ENCODE measurements at places on chromosomes 3 and 15.

DNA sequence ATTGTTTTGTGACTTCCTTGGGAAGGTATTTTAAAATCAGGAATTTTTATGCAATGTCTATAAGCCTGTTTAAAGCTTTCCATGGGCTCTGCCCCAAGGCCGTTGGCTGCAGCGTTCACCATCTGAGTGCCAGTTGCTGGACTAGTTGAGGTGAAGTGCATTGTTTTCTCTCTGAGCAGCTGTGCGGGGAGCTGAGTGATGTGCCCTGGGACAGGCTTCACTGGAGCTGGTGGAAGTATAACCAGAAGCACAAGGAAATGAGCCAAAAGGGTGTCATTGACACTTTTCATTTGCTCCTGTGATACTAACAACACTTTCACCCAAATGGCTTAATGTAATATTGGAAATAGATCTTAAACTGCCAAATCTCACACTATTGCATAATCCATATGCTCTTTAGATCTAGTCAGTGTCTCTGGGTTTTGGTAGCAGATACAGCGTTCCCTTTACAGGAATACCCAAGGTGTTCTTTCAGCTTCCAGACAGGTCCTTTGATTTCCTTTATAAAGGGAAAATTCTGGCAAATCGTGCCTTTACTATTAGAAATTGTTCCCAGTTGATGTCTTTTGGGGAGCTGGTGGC, 29.2 kb downstream of the APH1B start:
- DNase-seq = no peak

DNA sequence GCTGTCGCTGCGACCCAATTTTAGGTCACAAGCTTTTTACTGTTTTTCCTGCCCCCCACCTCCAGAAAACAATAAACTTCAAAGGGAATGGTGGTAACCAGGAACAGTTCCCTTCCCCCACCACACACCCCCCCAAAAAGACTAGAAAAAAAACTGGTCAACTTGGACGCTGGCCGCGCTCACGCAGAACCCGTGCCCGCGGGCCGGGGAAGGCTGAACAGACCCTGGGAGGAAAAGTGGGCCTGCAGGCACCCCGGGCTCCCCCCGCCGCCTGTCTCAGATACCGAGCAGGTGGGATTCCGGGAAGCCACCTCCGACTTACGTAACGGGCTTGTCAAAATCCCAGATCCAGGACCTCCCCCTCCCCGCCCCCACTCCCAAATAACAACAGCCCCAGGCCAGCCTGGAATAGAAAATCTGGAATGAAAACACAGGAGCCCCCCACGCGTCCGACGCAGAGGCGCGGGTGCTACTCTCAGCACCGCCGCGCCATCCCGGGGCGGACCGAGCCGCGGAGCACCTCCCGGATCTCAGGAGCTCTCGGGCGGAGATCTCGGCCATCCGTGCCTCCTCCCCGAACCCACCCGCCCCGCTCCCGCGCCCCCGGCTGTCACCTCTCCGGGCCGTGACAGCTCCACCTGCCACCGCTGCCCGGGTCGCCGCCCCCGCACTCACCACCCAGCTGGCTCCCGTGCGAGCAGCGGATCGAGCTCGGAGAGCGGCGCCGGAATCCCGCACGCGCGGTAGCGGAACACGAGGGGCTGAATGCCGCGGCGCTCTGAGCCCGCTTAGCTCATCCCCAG, 557 bp downstream of the DENND4A start:
- DNase-seq = peak; percentile 55

DNA sequence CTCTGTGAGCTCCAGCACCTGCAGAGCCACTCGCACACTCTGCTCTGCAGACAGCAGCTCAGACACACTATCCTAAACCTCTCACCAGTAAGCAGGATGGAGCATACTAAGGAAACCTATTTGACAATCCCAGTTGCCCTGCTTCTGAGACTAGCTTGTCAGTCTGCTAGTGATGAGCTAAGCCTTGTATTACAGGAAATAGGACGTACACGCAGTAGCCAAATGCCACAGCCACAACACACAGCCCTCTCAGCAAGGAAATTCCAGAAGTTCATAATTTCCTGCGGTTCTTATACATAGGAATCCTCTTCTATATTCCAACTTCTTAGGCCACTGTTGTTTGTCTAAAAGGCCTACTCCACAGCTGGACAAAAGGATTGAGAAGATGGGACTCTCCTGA, 74.5 kb downstream of the MYLK start:
- DNase-seq = no peak

DNA sequence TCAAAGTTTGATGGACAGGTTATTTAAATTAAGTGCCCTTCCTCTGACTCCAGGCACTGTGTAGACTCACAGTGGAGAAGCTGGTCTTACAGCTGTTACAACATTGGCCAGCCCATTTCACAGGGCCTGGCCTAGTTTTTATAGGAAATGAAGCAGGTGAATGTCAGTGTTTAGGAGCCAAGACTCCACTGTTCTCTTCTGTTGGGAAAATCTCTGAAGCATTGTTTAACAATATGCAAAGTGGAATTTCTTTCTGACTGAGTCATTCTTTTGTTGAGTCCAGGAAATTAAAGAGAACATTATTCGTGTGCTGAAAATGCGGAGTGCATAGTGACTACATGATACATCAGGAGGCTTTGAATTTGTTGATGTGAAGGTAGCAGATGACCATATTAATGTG, 64.7 kb downstream of the ARRDC4 start:
- DNase-seq = no peak

- no peak for DNase-seq
Observed at GRCh38 chr3:128313935-128314334, 152.8 kb downstream of the DNAJB8 start.

GRCh38 chr15:35669021-35669420, 123.1 kb upstream of the DPH6 start:
- DNase-seq = no peak

DNA sequence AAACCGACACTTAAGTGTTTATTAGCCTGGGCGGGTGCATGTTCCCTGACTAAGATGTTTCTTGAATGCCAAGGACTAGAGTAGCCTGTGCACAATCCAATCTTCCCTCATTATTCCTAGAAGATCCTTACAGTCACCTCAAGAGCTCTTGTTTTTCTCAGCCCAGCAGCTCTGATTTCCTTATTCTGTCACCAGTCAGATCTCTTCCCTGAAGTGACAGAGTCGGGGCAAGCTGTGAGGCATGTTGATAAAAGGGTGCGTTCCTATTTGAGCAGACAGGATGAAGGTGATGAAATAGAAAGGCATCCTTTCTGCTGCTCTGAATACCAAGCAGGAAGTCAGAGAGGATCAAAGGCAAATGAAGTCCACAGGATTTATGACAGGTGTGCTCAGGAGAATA, 125.6 kb upstream of the MCTP2 start:
- no peak for DNase-seq

- DNase-seq = no peak
Observed at GRCh38 chr3:25306705-25307104, 121.4 kb upstream of the RARB start.

DNA sequence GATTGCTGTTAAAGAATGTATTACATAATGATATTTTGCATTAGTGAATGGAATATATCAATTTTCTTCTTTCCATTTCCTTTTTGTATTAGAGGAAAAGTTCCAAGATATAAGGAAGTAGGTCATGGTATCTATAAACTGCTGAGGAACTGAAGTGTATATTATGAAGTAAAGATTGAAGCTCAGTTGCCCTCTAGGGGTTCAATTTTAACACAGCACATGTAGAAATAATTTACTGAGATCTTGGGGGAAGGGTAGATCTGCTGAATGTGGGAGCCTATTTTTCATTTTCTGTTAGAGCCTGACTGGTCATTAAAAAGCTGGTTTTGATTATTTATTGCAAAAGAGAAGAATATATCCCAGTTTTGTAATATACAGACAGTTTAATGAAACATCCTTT, 45.2 kb downstream of the CMC1 start:
- DNase-seq = no peak

- DNase-seq = no peak
Observed at GRCh38 chr3:29700256-29700655, 419.4 kb downstream of the RBMS3 start.

DNA sequence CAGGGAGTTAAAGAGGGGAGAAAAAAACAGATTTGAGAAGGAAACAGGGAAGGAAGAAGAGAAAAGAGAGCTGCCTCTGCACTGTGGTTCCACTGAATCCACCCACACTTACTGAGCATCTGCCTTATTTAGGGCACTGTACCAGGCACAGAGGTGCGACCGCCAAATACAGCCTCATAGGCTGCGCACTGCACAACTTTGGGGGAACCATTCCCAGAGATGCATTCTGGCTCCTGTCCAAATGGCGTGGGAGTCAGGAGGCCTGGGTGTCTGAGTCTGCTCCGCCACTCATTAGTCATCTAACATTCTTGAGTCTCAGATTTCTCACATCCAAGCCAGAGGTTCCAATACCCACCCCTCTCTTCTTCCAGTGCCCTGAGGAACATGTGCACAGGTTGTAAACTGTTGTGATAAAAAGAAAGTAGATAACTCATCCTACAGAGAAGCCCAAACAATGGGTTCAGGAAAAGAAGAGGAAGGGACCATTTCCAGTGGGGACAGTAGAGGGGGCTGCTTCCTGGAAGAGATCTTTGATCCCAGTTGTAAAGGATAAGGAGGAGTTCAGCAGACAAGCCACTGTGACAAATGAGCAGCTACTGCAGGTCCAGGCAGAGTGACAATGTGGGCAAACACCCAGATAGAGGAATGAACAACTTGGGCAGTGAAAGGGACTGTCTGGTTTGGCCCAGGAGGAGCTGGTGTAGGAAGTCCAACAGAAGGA, 254.6 kb downstream of the UACA start:
- DNase-seq = no peak

- peak; percentile 11 for DNase-seq
Observed at GRCh38 chr15:69451951-69452691, 497 bp upstream of the RPLP1 start.

DNA sequence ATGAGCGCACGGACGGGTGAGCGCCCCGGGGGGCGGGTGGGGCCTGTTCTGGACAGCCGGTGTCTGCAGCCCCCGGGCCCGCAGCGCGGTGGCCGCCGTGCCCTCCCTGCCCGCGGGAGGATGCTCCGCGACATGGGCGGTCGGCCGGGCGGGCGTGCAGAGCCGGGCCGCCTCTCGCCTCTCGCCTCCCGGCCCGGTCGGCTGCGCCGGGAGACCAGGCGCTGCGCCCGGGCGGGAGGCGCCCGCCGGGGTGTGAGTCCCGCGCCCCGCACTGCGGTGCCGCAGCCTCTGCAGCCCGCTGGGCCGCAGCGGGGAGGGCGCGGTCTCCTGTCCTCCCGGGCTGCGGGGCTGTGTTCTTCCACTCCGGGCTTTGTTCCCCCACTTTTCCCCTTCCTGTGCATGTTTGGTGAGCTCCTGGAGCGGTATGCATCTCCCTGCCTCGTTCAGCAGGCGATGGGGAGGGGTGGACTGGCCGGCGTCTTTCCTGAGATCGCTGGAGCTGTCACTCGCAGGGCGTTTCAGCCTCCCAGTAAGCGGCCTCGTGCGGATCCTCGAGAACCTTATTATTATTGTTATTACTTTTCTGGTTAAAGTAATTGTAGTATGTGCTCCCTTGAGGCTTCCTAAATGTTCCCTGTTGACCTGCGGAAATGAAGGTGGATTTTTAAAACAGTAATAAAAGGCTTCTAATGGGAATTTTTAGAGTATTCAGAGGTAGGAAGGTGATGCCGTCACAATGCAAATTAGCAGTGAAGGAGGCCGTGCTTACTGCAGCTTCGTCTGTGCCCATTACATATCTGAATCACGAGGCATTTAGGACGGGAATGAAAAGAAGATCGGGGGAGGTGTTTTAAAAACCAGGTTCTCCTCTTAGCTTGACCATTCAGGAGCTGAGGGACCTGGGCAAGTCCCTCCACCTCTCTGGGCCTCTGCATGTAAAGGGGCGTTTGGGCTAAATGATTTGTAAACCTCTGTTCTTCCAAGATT, 593 bp downstream of the TMOD2 start:
- DNase-seq = peak; percentile 25

DNA sequence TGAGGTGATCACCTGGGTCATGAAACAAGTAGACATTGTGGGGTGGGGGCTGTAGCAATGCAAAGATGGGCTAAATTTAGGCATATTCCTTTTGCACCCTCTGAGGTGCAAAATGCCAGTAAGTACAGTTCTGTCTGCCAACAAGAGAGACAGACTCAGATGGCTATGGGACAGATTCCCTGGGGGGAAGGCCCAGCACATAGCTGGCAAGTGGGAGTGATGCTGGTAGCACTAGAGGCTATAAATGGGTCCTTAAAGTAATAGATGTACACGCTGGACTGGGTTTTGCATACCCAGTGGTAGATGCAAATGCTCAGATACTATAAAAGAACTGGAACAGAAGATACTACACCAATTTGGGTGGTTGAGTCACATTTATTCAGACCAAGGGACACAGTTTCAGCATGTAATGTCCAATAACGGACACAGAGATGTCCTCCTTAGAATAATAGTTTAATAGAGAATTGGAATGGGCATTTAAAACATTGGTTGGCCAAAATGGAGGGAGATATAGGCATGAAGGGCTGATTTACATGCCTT, 67.4 kb upstream of the RNU6-1 start:
- no peak for DNase-seq

DNA sequence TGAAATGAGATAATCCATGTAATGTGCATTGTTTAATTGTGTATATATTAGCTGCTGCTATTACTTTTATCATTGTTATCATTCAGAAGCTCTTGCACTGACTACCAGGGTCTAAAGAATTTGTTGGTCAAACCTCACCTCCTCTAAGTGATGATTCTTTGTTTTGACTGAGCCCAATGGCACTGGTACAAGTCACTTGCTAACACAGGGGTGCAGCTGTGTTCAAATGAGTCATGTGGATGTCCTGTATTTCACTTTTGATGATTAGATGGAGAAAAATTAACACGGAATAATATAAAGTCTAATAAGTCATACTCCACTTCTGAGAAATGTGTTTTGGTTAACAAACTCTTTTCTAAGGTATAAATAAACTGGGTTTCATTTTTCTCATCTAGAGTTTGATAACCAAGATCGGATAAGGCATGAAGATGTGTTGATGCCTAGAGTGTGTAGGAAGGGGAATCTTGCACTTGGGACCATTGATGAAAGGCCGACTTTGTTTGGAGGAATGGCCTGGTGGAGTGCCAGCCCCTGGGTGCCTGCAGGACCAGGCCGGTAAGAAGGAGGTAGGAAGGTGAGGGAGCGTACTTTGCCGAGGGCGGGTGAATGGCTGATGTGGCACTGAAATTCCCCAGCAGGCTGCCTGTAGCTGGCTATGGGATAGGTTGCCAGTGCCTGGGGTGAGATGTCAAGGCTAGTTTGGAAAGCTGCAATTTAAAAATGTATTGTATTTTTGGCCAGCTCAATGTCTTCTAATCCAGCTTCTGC, 244.7 kb upstream of the ZPLD1 start:
- DNase-seq = no peak

- no peak for DNase-seq
Observed at GRCh38 chr3:153399636-153400035, 237.6 kb downstream of the RAP2B start.

DNA sequence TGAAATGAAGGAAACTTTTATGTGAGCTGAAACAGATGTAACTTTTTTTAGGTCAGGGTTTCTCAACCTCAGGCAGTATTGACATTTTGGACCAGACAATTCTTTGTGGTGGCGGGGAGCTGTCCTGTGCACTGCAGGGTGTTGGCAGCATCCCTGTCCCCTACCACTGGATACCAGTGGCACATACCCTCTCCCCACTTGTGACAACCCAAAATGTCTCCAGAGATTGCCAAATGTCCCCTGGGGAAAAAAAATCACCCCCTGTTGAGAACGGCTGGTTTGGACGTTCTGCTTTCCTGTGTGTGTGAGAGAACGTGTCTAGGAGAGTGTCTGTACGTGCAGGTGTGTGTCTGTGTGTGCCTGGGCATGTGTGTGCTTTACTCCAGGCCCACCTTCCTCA, 30.7 kb upstream of the GRIP2 start:
- no peak for DNase-seq
